SK-N-SH (cell line): ENCODE measurements at places on chromosomes 16 and 17. TPM values are rescaled to one million over a fixed set of nuclear protein-coding genes. Genes with fewer than 3 reads are reported as not detected.

DNA sequence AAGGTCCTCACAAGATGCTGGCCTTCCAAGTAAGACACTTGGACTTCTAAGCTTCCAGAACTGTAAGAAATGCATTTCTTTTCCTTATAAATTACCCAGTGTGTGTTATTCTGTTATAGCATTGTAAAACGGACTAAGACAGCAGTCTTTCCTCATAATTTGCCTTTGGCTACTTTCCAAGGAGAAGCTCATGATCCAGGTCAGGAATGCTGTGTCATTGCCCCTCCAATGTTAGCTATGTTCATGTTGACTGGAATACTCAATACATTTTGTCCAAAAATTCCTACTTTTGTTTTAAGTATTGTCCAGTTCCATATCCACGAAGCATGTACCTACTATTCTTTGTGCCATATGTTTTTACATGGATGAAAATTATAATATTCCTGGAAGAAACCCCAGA is 234.6 kb downstream of the HS3ST3A1 start:
- DNase-seq: no peak

DNA sequence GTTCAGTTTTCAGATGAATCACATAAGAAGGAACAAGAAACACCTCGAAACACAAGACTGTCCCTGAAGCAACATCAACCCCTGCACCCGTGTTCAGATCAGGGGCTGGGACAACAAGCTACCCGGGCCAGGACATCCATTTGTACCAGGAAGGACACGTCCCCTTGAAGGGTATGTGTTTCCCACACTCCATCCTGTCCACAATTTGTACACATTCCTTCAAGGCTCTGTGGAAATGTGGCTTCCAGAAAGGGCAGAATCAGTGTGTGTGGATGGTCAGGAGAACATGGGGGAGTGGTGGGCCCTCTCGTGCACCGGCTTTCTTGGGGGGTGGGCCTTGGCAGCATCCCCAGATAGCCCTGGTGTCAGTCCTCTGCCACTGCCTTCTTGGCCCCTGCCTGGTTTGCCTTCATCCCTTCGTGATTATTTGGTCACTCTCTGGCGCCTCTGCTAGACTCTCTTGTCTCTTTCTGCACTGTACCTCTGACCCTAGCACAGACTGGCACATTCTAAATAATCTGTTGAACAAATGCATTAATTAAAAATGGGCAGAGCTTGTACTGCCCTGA is 10.3 kb downstream of the KIFC3 start:
- no peak for DNase-seq

DNA sequence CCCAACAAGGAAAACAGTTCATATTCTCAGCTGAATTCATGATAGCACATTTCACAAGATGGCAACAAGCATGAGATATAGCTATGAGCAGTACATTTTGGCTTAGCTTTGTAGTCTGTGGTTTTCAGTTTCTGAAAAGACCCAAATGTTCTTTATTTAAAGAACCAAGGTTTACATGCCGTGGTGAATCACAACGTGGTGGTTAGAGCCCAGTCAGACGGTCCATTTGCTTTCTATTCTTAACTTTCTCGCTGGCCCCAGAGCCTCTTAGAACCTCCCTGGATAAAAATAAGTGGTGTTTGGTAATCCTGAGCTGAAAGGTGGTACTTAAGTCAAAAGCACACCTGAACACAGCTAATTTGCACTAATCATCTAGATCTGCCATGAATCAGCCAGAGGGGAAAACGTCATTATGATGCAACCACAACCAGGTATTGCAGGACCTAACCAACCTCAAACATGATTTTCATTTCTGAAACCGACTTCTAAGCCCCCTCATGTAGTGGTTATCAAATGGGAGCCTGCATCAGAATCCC is 18.6 kb upstream of the HAPSTR1 start:
- no peak for DNase-seq

GRCh38 chr16:50259334-50260205 is 6.8 kb upstream of the ADCY7 start:
- DNase-seq: peak; percentile 53

- peak; percentile 86 for DNase-seq
Measured at GRCh38 chr17:8158267-8159031, 4.3 kb downstream of the VAMP2 start.

The FBXL20 gene
- polyA plus RNA-seq: 2.2 and 2.7 TPM in 2 replicates

The NT5C3B gene
- 87.4 and 98.0 TPM in 2 replicates for polyA plus RNA-seq

- no peak for DNase-seq
Measured at GRCh38 chr17:62822080-62822904, 14.2 kb upstream of the MARCHF10 start.

GRCh38 chr17:58165981-58166380 is 801 bp upstream of the OR4D2 start:
- no peak for DNase-seq

GRCh38 chr16:30602616-30603277 is 7.4 kb downstream of the ZNF689 start:
- DNase-seq: no peak

GRCh38 chr16:11251525-11252481 is 4.2 kb downstream of the SOCS1 start:
- DNase-seq: no peak

DNA sequence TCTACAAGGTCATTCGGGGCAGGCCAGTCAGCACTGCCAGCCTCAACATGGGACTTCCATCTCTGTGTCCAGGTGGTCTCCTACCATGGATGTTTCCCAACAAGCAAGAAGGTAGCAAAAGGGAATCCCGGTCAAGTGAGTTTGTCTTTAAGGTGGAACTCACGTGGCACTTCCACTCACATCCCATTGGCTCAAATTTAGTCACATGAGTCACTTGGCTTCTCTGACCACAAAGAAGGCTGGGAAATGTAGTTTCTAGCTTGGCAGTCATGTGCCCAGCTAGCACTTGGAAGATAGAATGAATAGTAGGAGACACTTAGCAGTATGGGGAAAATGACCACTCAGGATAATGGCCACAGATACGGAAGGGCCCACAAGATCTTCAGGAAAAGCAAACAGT is 106.6 kb downstream of the AIPL1 start:
- no peak for DNase-seq

DNA sequence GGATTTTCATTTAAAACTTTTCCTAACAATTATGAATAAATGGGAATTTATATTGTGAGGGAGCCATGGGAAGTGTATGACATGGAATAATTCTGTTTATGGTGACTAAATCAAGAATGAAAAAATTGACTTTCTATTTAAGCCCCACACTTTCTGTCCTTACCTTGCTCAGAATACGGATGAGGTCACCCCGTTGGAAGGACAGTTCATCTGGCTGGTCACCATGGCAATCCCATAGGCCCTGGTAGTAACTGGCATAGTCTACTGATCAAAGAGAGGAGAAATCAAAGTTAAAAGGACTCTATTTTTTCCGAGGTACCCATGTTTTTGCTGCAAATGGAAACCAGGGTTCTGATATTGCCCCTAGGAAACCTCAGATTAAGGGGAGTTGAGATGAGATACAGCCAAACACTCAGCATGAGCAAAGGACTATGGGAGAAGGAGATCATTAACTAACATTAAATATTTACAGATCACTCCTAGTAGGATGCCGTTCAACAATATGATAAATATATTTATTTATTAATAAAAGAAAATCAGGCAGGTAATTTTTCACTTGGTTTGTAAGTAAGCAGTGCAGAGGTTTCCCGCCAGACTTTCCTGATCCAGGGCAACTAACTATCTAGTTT is 54.9 kb downstream of the SNX11 start:
- DNase-seq: no peak

DNA sequence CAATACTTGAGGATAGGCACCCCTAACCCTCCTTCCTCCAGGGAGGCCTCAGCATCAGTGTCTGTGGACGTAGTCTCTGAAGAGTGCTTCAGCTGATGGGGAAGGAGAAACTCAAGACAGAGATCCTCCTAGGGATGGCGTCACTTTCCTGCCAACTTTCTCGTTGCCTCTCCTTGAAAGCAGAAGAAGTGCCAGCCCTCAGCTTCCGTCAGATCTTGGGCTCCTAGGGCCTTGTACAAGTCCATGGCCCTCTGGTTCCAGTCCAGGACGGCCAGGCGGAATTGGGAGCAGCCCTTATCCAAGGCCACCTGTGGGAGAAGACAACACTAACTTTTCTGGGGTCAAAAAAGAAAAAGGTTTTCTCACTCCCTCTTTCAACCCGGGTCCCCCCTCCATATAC is 1.3 kb downstream of the SAT2 start:
- no peak for DNase-seq

The KAT7 gene
- 18.5 and 20.2 TPM in 2 replicates for polyA plus RNA-seq

The LITAF gene
- 26.6 and 45.7 TPM in 2 replicates for polyA plus RNA-seq

DNA sequence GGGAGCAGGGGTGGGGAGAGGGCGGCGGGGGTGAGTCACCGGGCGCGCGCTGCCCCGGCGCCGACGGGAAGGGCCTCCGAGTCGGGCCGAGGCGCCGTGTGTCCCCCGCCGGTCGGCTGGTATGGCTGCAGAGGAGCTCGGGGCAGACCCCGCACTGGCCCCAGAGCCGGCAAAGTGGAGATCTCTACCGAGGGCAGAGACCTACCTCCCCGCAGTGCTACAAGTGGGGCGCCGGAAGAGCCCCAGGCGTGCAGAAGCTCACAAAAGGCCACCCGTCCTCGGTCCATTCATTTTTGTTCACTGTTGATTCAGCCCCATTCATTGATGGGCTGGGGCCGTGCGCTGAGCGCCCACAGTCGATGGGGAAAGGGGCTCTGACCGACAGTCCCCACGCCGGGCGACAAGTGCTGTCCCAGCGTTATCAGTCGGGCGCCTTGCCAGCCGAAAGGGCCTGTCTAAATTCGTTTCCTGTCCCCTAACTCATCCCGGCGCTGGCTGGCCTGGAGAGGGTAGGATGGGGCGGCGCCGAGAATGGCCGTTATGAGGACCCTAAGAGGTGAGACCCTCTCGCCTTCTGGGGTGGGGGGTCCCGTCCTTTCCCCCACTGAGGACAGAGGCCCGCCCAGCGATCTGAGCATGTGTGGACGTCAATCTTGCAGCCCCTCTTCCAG is 709 bp upstream of the ENO3 start:
- DNase-seq: peak; percentile 82

The USP32 gene
- 25.6 and 31.8 TPM in 2 replicates for polyA plus RNA-seq

DNA sequence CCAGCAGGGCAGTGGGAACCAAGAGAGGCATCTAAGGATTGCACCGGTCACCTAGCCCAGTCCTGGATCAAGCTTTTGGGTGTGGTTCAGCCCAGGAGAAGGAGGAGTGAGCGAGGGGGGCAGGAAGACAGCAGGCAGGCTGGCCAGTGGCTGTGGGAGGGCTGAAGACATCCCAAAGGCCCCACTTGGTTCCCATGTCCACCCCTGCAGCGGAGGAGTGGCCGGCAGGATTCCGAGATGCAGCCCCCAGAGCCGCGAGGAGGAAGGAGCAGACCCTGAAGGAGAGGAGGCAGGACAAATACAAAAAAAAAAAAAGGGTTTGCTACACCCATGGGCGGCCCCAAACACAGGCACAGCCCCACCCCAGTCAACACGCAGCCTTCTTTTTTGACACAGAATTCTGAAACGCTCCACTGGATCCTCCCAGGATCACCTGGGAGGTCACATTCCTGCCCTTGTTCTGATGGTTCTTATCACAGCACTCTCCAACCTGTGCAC is 1.1 kb upstream of the SLC47A2 start:
- peak; percentile 26 for DNase-seq

- no peak for DNase-seq
Measured at GRCh38 chr16:84196727-84197394, 5.9 kb downstream of the ADAD2 start.

- DNase-seq: no peak
Measured at GRCh38 chr17:78414178-78415162, 36.0 kb downstream of the PGS1 start.

DNA sequence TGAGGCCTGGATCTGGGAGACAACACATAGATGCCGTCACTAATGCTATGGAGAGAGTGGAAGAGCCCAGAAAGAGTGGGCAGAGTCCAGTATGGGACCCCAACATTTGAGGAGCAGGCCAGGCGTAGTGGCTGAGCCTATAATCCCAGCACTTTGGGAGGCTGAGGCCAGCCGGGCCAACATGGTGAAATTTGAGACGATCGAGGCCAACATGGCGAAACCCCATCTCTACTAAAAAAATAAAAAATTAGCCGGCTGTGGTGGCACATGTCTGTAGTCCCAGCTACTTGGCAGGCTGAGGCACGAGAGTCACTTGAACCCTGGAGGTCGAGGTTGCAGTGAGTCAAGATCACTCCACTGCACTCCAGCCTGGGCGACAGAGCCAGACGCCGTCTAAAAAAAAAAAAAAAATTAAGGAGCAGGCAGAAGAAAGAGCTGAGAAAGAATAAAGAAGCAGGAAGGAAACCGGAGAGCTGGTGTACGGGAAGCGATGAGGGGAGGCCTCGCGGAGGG is 6.0 kb upstream of the DNAI2 start:
- no peak for DNase-seq

DNA sequence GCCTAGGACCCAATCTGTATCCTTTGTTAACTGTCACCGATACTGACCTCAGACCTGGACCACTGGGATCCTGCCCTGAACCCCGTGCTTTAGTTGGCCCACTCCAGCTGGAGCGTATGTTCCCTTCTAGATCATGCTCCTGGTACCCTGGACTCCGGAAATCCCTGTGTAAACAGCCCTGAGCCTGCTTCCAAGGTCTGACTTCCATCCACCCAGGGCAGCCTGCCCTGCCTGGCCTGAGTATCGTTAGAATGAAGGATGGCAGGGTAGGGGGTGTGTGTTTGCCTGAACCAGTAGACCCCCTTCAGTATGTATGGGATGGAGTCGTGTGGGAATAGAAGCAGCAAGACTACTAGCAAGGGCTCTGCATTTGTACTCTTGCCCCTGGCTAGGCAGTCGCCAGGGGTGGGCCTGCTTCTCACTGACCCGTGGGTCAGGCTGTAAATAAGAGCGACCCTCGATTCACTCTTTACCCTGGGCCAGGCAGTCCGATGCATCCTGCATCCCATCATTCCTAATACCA is 691 bp upstream of the TMEM98 start:
- DNase-seq: no peak

GRCh38 chr17:2250140-2251095 is 53.2 kb downstream of the SMG6 start:
- DNase-seq: no peak

The XYLT1 gene
- 16.6 and 17.6 TPM in 2 replicates for polyA plus RNA-seq

DNA sequence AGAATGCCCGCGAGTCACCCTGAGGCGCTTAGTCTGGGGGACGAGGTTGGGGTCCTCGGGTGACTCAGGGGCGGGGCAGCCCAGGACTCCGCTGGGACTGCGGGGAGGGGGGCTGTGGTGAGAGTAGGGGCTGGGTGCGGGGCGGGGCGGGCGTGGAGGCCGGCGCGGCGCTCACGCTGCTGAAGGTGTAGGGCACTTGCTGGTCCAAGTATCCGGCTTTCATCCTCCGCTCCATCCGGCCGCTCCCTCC is 832 bp downstream of the ETV4 start:
- DNase-seq: no peak
